ENCODE measurements at places on chromosomes 6 and 20. TPM values are rescaled to one million over a fixed set of nuclear protein-coding genes. Genes with fewer than 3 reads are reported as not detected.

GRCh38 chr6:6844530-6844929 is 256.0 kb downstream of the LY86 start:
- no peak for DNase-seq

DNA sequence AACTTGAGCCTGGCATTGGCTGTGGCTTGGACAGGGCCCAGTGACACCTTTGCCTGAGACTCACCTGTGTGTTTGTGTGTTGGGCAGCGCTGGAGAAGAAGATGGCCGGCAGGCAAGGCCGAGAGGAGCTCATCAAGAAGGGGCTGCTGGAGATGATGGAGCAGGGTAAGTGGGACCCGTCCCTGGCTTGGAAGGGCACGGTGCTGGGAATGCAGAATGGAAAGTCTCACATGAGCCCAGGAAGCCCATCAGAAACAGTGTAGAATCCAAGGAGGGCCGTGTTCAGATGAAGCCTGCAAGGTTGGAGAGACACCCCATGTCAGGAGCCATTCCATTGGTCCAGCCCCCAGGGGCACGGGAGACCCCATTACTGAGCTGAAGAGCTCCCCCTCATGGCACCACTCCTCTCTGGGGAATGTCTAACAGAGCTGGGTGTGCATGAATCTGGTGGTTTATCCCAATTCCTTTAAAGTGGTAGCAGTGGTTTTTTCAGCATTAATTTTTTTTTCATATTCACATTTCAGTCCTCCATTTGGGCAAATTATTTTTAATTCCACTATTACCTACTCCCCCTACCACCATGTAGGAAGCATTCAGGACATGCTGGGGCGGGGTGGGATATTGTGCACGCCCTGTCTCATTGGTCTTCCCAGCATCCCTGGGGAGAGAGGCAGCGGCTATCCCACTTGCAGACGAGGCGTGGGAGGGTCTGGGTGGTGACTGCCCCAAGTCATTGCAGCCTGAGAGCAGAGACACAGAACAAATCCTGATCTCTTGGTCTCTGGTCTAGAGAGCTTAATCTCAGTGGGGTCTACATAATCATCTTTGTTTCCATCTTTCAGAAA is 143.6 kb downstream of the PHACTR3 start:
- DNase-seq, result no peak

DNA sequence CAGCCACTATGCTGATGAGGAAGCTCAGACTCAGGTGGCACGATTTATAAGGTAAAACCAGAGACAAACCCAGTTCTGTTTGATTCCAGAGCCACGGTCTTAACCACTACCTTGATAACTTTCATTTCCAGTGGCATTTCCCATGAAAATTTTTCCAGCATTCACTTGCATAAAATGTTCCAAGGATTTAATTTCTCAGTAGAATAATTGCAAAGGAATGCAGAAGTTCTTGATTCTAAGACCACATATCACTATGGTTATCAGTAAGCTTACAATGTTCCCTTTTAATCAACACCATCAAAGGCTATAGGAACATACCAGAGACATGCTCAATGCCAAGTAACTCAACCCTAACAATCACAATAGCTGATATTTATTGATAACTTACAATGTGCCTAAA is 306.0 kb upstream of the HS3ST5 start:
- no peak for DNase-seq

- DNase-seq, result no peak
These were observed 134.0 kb downstream of the SCML4 start for GRCh38 chr6:107689951-107690642.

GRCh38 chr20:60482221-60483008 is 524.2 kb downstream of the CDH26 start:
- no peak for DNase-seq

Gene FAM184A
- 1.2 TPM for total RNA-seq

Gene SMLR1
- not detected for total RNA-seq

Gene LY6G5C
- total RNA-seq, result 1.1 TPM

GRCh38 chr6:129289442-129289841 is 406.5 kb downstream of the LAMA2 start:
- no peak for DNase-seq

Gene CHRNA4
- not detected for total RNA-seq

- DNase-seq, result no peak
These were observed 4.5 kb downstream of the ATXN1 start for GRCh38 chr6:16756660-16757255.

- DNase-seq, result no peak
These were observed 52.3 kb downstream of the PLEKHG1 start for GRCh38 chr6:150651808-150652470.

GRCh38 chr6:168160506-168161370 is 81.7 kb upstream of the FRMD1 start:
- DNase-seq, result no peak

DNA sequence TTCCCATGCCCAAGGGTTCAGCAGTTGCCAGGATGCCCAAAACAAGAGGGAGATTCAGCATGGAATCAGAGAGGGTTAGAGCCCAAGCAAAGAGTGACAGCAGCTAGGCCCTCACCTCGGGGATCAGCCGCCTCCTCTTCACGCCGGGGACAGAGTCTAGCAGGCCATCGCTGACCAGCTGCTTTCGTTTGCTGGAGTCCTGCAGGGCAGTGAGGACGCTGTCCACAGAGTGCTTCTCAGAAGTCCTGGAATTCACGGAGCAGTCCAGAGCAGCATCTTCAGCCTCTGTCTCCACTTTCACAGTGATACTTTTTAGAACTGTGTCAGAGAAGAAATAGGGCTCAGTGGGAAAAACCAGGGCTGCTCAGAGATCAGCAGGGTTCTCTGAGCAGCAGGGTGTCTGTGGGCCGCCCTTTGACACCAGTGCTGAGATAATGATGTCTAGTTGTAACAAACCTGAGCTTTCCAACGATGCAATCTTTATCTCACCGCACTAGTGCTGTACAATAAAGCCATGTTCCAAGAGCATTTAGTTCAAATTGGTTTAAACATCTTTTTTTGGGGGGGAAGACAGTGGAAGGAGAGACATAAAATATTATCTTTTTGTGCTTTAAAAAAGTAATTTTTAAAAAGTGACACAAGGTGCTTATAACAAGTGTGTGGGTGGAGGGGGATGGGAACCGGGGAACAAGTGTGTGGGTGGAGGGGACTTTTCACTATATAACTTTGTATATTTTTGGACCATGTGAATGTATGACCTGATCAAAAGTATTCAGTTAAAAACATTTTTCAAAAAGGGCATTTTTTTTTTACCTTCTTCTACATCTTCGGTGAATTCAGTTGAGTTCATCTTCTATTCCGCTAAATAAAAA is 16.6 kb downstream of the BEND3 start:
- no peak for DNase-seq

Gene GGTLC1
- not detected for total RNA-seq

DNA sequence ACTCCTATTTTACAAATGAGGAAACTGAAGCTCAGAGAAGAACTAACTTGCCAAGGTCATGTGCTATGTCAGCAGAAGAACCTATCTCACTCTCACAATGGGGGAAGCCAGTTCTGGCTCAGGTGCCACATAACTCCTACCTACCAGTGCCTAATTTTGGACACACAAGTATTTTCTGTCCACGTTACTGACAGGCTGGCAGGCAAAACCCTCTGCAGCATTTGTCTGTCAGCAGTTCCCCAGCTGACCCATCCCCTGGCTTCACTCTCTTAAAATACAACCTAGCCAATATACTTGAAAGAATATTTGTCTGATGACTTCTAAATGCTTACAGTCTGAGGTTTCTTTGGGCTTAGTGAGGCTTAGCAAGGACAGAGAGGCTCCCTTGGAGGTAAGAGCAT is 15.5 kb downstream of the GSS start:
- no peak for DNase-seq

- no peak for DNase-seq
These were observed 146.2 kb downstream of the TBX18 start for GRCh38 chr6:84618046-84618752.

DNA sequence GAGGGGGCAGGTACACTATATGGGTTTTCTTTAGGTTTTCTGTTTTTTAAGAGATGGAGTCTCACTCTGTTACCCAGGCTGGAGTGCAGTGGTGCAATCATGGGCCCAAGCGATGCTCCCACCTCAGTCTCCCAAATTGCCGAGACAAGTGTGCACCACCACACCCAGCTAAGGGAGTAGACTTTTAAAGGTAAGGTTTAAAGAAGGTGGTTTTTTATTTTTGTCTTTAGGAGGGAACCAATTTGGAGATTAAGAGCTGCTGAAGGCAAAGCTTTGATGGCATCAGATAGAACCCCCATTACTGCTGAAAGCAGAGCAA is 7.9 kb downstream of the SRSF6 start:
- DNase-seq, result no peak

GRCh38 chr6:43803055-43803782 is 33.2 kb downstream of the VEGFA start:
- DNase-seq, result peak; percentile 43

GRCh38 chr6:149435919-149436586 is 36.0 kb downstream of the SUMO4 start:
- DNase-seq, result no peak
